Stomach (tissue), 19 donors: ENCODE measurements at places on chromosomes 1 and 21. TPM values are rescaled to one million over a fixed set of nuclear protein-coding genes. Genes with fewer than 3 reads are reported as not detected.

LCE3D gene
- not detected for total RNA-seq

SHISA4 gene
- 3.3 TPM for total RNA-seq

GNAT2 gene
- total RNA-seq, result not detected

NKAIN1 gene
- total RNA-seq, result not detected

DNA sequence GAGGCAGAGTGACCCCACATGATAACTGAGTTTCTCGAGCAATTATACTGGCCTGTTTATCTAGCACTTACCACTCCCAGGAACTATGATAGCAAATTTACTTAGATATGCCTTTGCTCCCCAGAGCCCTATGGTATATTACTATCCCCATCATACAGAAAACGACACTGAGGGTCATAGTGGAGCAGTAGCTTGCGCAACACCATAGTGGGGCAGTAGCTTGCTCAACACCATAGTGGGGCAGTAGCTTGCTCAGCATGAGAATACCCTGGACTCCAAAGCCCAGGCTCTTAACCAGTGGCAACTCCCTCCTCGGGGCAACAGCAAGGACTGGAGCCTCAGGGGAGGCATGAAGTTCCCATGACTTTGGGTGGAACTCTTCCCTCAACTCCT is 211.9 kb downstream of the NPHP4 start:
- H3K4me1 ChIP-seq, result no peaks in the 10 kb centered on the region
- no peaks in the 10 kb centered on the region for H3K36me3 ChIP-seq
- H3K4me3 ChIP-seq, result no peak overlapping the region
- no peak for DNase-seq
- peaks cover 15% of the 10 kb centered on the region for H3K27me3 ChIP-seq

DNA sequence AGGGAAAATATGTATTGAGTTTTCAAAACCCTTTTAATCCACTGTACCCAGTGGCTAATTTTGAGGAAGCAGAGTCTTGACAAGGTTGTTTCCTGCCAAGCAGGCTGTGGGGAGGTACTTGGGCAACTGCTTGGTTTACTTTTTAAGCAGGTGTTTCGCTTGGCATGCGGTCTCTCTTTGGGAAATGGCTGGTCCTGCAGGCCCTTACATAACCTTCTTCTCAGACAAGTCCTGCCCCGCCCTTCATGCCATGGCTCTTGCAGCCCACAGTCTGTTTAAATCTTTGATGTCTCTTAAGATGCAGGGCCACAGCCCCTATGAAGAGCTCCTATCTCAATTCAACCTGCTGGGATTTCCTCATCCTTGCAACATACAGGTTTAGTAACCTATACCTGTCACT is 36.0 kb upstream of the ABCD3 start:
- H3K4me1 ChIP-seq, result peaks cover 11% of the 10 kb centered on the region
- H3K27me3 ChIP-seq, result no peaks in the 10 kb centered on the region
- peak overlapping the region; percentile 44 for H3K27ac ChIP-seq
- peak; percentile 87 for DNase-seq
- no peak overlapping the region for H3K4me3 ChIP-seq

- no peaks in the 10 kb centered on the region for H3K27me3 ChIP-seq
- no peaks in the 10 kb centered on the region for H3K36me3 ChIP-seq
- no peak for DNase-seq
- no peak overlapping the region for H3K27ac ChIP-seq
- H3K4me3 ChIP-seq, result no peak overlapping the region
Observed at GRCh38 chr21:20306836-20307235, 691.4 kb upstream of the NCAM2 start.

DNA sequence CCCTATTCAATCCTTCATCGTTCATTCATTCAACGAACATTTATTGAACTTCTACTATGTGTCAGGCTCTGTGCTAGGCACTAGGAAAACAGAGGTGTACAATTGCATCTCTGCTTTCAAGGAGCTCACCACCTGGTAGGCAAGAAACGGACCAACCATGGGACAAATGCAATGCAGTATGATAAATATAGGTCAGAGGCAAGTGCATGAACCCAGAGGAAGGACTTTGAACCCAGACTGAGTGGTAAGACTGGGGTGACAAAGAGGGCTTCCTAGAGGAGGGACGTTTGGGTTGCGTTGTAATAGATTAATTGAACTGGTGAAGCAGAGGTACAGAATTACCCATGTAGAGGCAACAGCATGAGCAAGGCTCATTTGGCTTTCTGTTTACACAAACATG is 16.4 kb downstream of the CD2 start:
- H3K36me3 ChIP-seq, result no peaks in the 10 kb centered on the region
- DNase-seq, result no peak
- no peaks in the 10 kb centered on the region for H3K27me3 ChIP-seq
- no peak overlapping the region for H3K4me3 ChIP-seq

DNA sequence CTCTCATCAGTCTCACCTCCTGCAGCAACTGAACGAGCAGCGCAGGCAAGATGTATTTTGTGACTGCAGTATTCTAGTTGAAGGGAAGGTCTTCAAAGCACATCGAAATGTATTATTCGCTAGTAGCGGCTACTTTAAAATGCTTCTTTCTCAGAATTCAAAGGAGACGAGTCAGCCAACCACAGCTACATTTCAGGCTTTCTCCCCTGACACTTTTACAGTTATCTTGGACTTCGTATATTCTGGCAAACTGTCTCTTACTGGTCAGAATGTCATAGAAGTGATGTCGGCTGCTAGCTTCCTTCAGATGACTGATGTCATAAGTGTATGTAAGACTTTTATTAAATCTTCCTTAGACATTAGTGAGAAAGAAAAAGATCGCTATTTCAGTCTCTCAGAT is 53.7 kb downstream of the ZBTB8A start:
- no peaks in the 10 kb centered on the region for H3K4me1 ChIP-seq
- no peak overlapping the region for H3K27ac ChIP-seq
- no peak for DNase-seq
- H3K4me3 ChIP-seq, result no peak overlapping the region
- peaks cover 63% of the 10 kb centered on the region for H3K36me3 ChIP-seq

- DNase-seq, result no peak
- no peaks in the 10 kb centered on the region for H3K36me3 ChIP-seq
- H3K4me3 ChIP-seq, result no peak overlapping the region
- no peaks in the 10 kb centered on the region for H3K4me1 ChIP-seq
- no peak overlapping the region for H3K27ac ChIP-seq
- H3K27me3 ChIP-seq, result no peaks in the 10 kb centered on the region
Observed at GRCh38 chr21:37082375-37082774, 9.3 kb downstream of the TTC3 start.

DNA sequence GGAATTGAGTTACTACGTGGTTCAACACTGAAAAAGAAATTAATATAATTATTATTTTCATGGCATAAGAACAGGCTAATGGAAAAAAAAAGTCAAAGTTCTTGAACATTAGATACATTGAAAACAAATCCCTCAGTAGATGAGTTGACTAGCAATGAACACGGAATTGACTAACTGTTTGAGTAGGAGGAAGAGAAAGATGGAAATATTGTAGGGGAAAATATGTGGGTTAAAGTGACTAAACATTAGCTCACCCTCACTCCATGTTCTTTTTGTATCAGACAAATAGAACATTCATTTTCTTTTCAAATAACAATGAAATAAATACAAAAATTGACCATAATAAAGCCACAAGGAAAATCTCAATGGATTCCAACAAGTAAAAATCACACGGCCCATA is 84.3 kb downstream of the KCNK2 start:
- no peaks in the 10 kb centered on the region for H3K4me1 ChIP-seq
- DNase-seq, result no peak
- H3K36me3 ChIP-seq, result no peaks in the 10 kb centered on the region
- H3K27ac ChIP-seq, result no peak overlapping the region
- H3K4me3 ChIP-seq, result no peak overlapping the region
- H3K27me3 ChIP-seq, result no peaks in the 10 kb centered on the region

- no peak overlapping the region for H3K27ac ChIP-seq
- H3K27me3 ChIP-seq, result no peaks in the 10 kb centered on the region
- no peak overlapping the region for H3K4me3 ChIP-seq
- H3K36me3 ChIP-seq, result no peaks in the 10 kb centered on the region
Observed at GRCh38 chr21:43808832-43809251, 19.5 kb downstream of the RRP1 start.

- no peaks in the 10 kb centered on the region for H3K27me3 ChIP-seq
- H3K27ac ChIP-seq, result no peak overlapping the region
- H3K36me3 ChIP-seq, result no peaks in the 10 kb centered on the region
- DNase-seq, result no peak
- no peak overlapping the region for H3K4me3 ChIP-seq
- H3K4me1 ChIP-seq, result peaks cover 99% of the 10 kb centered on the region
Observed at GRCh38 chr21:37460196-37460595, 93.6 kb downstream of the DYRK1A start.

DNA sequence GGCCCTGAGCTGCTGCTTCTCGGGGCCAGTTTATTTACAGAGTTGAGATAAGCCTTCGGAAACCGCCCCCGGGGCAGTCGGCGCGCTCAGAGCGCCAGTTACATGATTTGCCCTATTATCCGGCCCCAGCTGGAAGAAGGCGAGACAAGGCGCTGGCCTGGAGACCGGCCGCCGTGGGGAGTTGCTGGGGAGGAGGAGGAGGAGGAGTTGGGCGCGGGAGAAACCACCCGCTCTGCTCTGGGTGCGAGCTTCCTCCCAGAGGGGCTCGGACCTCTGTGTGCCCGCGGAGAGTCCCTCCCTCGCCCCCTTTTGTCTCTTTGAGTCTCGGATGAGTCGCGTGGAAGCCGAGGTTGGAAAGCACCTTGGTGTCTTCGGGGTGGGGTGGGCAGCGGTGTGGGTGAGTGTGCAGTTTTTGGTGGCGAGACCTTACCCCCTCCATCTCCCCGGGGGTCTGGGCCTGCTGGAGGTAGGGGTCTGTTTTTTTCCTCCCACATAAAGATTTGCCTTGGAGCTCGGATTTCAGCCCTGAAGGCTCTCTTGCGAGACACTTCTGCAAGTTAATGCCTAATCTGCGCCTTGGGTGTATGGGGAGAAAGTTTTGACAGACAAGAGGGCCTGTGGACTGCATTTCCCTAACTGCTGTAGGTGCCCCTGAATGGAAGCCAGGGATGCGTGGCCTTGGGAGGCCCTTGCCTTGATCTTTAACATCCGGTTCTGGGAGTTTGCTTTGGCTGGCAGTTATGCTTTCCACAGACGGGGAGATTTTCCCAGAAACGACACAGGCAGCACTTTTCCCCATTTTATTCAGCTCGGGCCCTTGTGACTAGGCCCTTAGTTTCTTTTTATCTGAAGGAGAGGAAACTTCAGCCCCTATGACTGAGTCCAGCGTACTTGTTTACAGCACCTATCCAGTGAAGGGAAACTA is 80.0 kb downstream of the NDUFS5 start:
- DNase-seq, result peak; percentile 60
- H3K27ac ChIP-seq, result peak overlapping the region; percentile 92
- no peaks in the 10 kb centered on the region for H3K36me3 ChIP-seq
- H3K27me3 ChIP-seq, result no peaks in the 10 kb centered on the region

GRCh38 chr1:151085953-151086559 is 15.5 kb downstream of the GABPB2 start:
- H3K36me3 ChIP-seq, result peaks cover 21% of the 10 kb centered on the region
- no peaks in the 10 kb centered on the region for H3K27me3 ChIP-seq
- DNase-seq, result no peak
- no peak overlapping the region for H3K4me3 ChIP-seq
- no peak overlapping the region for H3K27ac ChIP-seq
- H3K4me1 ChIP-seq, result no peaks in the 10 kb centered on the region

DNA sequence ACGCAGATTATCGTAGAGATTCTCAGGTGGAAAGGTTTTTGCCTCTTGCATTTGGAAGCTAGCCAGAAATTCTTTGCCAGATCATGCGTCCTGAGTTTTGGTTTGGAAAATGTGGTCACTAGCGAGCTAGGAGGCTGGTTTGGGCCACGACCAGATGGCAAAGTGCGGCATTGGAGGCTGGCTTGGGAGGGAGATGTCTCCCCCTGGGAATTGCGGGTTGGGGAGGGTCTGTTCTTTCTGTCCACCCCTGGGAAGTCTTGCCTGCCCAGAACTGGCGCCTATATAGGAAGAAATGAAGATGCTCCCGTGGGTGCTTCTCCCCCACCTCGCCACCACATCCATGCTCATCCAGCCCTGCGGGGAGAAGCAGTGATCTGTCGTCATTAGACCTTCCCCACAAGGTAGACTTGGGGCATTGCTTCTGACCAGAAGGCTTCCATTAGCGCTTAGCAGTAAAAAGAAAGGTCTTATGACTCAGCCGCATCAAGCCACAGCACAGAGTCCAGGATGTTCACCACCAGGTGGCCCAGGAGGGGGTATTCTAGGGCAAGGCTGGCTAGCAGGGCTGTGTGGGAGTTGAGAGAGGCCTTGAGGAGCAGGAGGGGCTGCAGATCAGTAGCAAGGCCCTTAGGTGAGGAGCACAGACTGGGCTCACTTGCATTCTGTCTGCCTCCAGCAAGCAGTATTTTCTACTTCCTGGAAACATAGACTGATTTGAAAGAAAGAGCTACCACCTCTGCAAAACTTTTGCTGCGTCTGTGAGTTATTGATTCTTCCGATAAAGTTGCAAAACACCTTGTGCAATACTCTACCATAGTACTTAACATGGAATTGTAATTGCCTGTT is 1.5 kb upstream of the PTP4A2 start:
- no peak overlapping the region for H3K4me3 ChIP-seq
- peak; percentile 73 for DNase-seq
- peaks cover 47% of the 10 kb centered on the region for H3K4me1 ChIP-seq
- H3K36me3 ChIP-seq, result no peaks in the 10 kb centered on the region
- H3K27me3 ChIP-seq, result no peaks in the 10 kb centered on the region

DNA sequence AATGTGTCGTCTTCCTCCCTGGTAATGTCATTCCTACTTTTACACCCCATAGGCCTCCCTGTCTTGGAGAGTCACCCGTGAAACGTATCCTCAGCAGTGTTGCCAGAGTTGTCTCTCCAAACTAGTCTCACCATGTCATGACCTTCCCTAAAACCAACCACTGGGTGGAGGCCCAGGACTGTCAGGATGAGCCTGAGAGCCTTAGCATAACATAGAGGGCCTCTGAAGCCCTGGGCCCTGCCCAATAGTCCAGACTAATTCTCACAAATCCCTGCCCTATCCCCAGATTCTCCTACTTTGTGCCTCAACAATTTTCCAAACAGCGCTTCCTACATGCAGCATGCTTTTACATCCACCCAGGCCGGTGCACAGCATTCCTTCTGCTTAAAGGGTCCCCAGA is 29.3 kb upstream of the HSD3B1 start:
- H3K27me3 ChIP-seq, result no peaks in the 10 kb centered on the region
- H3K4me1 ChIP-seq, result no peaks in the 10 kb centered on the region
- H3K36me3 ChIP-seq, result no peaks in the 10 kb centered on the region
- H3K4me3 ChIP-seq, result no peak overlapping the region
- no peak overlapping the region for H3K27ac ChIP-seq

DNA sequence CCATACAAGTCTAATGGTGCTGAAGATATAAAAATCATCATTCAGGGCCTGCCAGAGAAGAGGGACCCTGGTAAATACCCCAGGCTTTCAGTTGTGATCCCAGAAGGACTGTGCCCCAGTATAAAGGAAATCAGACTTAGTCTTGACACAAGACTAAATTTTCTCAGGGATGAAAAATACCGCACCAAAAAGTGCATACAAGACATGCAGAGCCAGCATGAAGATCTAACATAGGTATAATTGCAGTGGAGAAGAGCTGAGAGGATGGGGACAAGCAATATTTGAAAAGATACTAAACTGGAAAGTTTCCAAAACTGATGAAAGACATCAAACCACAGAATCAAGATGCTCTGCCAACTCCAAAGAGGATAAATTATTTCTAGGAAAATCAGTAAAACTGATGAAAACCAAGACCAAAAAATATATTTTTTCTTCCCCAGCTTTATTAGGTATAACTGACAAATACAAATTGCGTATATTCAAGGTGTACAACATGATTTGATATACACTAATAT is 17.7 kb upstream of the SIM2 start:
- H3K27me3 ChIP-seq, result no peaks in the 10 kb centered on the region
- no peak overlapping the region for H3K27ac ChIP-seq
- no peak overlapping the region for H3K4me3 ChIP-seq
- DNase-seq, result no peak
- no peaks in the 10 kb centered on the region for H3K36me3 ChIP-seq
- peaks cover 7% of the 10 kb centered on the region for H3K4me1 ChIP-seq
